ENCODE measurements at places on chromosomes 2 and 18.

DNA sequence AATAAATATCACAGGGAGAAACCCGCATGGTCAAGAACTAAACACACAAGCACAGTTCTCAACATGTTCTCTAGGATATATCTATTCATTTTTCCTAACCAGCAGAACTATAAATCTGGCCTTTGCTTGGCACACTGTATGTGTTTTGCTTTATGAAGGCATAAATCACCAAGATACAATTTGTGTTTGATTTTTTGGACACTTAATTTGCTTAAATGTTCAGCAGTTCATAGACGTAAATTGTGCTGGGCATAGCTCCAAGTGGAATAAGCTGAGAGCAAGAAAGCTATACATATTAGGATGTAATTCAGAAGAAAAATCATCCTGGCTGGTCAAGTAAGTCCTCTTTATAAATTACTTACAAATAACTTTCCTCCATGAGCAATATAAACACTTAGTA is 341.5 kb upstream of the ATP5MC3 start:
- DNase-seq = no peak

DNA sequence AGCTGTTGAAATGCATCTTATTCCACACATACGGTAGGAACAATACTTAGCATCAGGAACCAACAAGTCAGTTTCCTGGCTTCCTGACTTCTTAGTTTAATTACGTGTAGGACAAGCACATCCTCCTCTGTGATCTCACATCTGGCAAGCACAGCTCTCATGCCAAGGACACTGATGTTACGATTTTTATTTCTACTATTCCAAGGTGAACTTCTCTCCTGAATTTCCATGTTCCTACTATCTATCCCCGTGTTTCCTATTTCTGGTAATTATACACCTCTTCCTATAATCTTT is 374.0 kb downstream of the NCKAP5 start:
- DNase-seq = no peak

DNA sequence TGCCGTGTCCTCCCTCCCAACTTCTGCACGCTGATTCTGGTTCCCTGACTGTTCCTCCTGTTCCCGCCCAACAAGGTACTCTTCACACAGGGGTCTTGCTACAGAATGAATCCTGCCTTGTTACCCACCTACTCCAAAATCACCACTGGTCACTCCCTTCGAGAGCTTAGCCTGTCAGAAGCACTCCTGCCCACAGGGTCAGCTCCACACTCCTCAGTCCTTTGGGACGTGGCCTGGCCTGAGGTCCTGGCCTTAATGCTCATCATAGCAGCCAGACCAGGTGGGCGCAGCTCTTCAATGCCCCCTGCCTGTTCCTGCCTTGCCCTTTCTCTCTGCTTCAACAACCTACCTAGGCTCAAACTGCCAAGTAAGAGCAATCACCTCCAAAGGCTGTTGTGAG is 27.8 kb upstream of the ID2 start:
- DNase-seq = no peak

DNA sequence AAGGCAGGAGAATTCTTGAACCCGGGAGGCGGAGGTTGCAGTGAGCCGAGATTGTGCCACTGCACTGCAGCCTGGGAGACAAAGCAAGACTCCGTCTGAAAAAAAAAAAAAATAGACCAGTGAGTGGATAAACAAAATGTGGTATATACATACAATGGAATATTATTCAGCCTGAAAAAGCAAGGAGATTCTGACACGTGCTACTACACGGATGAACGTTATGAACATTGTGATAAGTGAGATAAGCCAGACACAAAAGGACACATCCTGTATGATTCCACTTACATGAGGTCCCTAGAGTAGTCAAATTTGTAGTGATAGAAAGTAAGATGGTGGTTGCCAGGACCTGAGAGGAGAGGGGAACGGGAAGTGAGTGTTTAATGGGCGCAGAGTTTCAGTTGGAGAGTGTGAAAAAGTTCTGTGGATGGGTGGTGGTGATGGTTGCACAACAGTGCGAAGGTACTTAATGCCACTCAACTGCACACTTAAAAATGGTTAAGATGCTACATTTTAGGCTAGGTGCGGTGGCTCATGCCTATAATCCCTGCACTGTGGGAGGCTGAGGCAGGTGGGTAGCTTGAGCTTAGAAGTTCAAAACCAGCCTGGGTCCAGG is 38.3 kb downstream of the NIFK start:
- no peak for DNase-seq

DNA sequence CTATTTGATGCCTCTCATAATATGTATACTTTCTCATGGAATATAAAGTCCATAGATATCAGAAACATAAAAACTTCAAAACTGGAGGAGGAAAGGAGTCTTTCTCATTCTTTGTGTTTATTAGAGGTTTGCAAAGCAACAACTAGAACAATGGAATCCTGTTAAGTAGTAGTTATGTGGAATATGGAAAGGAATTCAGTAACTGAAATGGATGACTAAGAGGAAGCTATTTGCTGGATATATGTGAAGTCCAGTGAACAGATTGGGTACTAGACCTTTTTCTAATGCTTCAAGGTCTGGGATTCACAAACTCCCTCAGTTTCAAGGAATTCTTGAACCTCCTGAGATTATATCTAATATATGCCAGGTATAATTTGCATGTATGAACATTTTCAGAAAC is 353.6 kb upstream of the FANCL start:
- DNase-seq = no peak

- no peak for DNase-seq
Measured at GRCh38 chr2:236951830-236952475, 133.7 kb upstream of the COPS8 start.

GRCh38 chr18:38648179-38648578 is 1082.6 kb upstream of the CELF4 start:
- DNase-seq = no peak

GRCh38 chr18:55000529-55000928 is 41.3 kb upstream of the CCDC68 start:
- no peak for DNase-seq

DNA sequence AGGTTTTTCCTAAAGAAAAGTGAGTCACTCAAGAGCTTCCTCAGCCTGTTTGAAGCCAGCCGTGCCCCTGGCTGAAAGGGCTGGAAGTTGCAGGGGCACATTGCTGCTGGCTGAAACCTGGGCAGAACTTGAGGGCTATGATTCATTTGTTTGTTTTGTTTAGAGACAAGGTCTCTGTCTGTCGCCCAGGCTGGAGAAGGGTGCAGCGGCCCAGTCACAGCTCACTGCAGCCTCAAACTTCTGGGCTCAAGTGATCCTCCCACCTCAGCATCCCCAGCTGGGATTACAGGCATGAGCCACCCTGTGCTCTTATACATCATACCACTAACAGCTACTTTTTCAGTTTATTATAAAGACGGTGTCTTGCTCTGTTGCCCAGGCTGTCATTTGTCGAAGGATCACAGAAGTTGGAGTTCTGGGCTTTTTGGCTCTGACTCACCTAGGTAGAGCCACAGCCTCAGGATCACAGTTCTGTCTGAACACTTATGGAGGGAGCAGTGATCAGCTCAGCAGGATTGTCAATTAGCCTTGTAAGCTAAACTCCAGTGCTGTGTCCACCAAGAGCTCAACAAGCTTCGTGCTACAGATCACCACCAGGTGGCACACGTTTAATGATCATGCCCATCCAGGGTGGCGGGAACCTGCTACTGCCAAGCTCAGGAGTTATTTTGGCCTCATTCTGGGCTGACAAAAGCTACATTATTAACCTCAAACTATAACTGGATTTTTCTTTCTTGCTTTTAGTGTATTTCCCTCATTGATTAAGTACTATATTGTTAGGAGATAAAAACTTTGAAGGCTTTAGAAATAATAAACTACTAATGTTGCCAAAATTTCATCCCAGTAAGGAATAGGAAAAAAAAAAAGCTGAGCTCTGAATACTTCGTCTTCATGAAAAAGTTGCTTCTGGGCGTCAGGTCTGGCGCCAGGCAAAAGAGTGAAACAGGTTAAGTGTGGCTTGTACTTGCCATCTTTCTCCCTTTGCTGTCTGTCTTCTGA is 57.9 kb downstream of the ARHGEF33 start:
- DNase-seq = peak; percentile 70

- DNase-seq = no peak
Measured at GRCh38 chr2:126429103-126429502, 226.9 kb upstream of the GYPC start.

- DNase-seq = no peak
Measured at GRCh38 chr2:144084114-144084661, 435.7 kb downstream of the ZEB2 start.

- no peak for DNase-seq
Measured at GRCh38 chr2:120450196-120450820, 104.4 kb downstream of the INHBB start.

GRCh38 chr2:88053296-88053695 is 2.3 kb downstream of the KRCC1 start:
- no peak for DNase-seq

GRCh38 chr18:11383381-11383780 is 226.0 kb upstream of the SLC35G4 start:
- no peak for DNase-seq

GRCh38 chr2:37993143-37993542 is 68.1 kb downstream of the RMDN2 start:
- DNase-seq = no peak

DNA sequence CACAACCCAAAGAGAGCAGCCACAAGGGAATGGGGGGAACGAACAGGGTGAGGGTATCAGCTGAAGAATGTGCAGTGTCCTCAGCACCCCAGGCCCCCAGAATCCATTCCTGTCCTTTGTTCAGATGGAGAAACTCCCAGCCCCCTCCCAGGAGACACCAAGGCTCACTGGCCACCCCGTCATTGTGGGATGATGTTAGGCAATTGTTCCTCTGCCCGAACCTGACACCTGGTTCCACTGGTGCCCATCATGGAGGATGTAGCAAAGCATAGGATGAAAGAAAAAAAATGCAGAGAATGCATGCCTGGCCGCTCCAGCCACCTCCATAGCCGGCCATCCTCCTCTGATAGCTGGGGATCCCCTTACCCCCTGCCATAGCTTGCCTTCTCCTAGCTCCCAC is 197.3 kb upstream of the TWIST2 start:
- DNase-seq = no peak

- DNase-seq = no peak
Measured at GRCh38 chr2:148302526-148302925, 281.6 kb downstream of the MBD5 start.

DNA sequence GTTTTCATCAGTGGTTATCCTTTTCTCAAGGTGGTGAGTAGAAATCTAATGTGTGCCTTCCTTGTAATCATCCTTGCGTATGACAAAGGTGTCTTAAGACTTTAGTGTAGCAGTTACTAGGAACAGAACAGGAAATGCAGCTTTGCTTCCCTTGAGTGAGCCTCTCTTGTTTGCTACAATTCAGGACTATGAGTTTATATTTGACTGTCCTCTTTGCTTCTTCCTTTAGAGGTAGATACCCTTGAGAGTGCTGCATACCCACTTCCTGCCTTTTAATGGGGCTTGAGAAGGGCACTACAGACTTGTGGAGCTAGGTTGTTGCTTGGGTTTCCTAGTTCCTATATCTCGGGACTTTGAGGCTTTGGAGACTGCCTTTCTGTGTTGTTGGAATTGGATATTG is 3.8 kb downstream of the KCNJ13 start:
- DNase-seq = no peak

GRCh38 chr2:85772019-85772745 is 18.4 kb downstream of the ATOH8 start:
- DNase-seq = no peak

DNA sequence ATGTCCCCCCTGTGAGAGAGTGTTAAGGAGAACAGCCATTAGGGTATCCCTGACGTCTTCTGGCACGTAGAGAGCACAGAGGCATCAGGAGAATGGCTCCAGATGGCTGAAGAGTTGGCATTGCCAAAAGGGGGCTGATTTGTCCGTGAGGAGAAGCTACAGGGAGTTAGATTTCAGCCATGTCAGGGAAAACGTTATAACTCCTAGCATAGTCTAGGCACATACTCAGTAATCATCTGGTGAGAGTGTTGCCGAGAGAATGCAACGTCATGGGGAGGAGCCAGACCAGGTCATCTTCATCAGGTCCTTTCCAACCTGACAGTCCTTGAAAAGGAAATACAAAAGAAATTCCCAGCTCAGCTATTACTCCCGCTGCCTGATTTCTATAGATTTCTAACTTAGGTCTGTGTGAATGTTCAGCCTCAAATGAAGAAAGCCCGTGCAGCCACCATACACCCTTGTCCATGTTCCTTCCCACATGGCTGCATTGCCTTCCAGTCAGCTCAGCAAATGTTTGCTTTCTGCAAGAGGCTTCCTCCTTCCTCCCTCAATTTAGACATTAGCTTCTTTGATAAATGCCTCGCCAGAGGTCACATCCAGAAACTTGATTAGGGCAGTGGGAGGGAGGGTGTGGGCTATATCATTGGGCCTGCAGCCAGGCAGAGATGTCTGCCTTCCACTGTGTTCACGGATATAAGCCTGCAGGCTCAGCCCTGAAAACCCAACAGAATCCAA is 93.0 kb downstream of the STPG4 start:
- DNase-seq = no peak
